ENCODE measurements at places on chromosomes 5 and 9. TPM values are rescaled to one million over a fixed set of nuclear protein-coding genes. Genes with fewer than 3 reads are reported as not detected.

The CCDC171 gene
- 2.5 TPM for total RNA-seq

The KCNN2 gene
- not detected for total RNA-seq

- no peak for DNase-seq
Measured at GRCh38 chr5:92990771-92991170, 590.2 kb downstream of the NR2F1-AS1 start.

GRCh38 chr5:59360130-59360555, 533.4 kb downstream of the PDE4D start:
- DNase-seq: no peak

DNA sequence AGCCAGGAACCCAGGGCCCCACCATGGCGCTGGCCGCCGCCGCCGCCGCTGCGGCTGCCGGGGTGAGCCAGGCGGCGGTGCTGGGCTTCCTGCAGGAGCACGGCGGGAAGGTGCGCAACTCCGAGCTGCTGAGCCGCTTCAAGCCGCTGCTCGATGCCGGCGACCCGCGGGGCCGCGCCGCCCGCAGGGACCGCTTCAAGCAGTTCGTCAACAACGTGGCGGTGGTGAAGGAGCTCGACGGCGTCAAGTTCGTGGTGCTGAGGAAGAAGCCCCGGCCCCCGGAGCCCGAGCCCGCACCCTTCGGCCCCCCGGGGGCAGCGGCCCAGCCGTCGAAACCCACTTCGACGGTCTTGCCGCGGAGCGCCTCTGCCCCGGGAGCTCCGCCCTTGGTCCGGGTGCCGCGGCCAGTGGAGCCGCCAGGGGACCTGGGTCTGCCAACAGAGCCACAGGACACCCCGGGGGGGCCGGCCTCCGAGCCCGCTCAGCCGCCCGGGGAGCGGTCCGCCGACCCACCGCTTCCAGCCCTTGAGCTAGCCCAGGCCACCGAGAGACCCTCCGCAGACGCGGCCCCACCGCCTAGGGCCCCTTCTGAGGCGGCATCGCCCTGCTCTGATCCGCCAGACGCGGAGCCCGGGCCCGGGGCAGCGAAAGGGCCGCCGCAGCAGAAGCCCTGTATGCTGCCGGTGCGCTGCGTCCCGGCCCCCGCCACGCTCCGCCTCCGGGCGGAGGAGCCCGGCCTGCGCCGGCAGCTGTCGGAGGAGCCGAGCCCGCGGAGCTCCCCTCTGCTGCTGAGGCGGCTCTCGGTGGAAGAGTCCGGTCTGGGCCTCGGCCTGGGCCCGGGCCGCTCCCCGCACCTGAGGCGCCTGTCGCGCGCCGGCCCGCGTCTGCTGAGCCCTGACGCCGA, 749 bp downstream of the SOWAHA start:
- peak; percentile 45 for DNase-seq

The PRUNE2 gene
- 0.24 TPM for total RNA-seq

- DNase-seq: no peak
Measured at GRCh38 chr5:42745856-42746255, 10.8 kb upstream of the CCDC152 start.

DNA sequence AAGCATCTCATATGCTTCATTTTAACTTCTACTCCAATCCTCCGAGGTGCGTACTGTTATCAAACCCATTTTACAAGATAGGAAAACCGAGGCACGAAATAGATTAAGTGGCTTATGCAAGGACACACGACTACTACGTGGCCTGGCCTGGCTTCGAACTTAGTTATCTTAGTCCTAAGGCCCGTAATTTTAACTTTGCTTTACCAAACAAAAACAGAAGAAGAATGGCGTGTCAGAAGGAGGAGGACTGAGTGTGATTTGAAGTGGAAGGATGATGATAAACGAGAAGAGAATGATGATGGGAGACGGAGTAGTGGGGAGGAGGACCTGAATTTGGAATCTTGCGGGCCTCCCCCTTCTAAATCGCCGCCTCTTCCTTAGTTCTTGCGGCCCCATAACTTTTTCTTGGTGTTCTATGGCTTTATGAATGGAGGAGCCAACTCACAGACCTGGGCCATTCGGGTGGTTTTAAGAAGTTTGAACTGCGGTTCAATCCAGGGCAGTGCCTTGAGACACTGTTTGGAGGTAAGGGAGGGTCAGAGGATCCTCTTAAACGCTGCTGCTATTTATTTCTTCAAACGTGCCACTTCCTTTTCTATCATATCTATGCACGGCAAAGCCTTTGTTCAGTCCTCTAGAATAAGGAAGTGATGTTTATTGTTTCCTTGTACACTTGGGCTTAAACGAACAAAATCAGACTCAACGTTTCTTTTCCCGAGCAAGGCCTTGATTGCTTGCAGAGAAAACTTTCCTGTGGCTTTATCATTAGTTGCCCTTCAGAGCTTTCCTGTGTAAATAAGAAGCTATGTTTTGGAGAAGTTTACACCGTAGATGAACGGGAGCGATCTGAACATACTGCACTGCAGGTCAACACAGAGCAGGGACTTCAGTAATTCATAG, 795 bp downstream of the CNOT8 start:
- peak; percentile 23 for DNase-seq

DNA sequence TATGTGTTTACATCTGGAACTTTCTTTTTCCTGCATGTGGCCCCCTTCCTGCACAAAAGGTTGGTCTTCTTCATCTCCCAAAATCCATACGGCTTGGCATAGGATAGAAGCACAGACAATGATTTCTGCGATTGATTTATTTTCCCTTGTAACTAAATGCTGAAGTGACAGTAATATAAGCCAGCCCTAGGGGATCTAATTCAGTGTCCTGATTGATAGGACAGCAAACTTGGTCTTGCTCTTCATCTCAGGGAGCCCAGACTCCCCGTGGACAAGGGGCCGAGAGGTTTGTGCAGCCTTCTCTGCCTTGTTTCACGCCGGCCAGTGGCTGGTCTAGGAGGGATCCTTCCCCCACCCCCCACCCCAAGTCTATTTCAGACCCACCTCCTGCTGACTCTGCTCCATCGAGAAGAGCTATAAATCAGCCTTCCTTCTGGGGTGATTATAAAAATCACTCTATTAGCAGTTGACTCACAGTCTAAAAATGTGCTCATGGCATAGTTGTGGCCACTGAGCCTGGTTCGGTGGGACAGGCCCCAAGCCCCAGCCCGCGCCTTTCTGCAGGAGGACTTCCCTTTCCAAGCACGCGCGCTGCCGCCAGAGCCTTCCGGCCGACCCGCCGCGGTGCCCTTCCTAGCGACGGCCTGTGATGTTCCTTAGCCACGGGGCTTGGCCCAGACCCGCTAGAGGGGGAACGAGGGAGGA, 89.8 kb upstream of the COL5A1 start:
- no peak for DNase-seq

DNA sequence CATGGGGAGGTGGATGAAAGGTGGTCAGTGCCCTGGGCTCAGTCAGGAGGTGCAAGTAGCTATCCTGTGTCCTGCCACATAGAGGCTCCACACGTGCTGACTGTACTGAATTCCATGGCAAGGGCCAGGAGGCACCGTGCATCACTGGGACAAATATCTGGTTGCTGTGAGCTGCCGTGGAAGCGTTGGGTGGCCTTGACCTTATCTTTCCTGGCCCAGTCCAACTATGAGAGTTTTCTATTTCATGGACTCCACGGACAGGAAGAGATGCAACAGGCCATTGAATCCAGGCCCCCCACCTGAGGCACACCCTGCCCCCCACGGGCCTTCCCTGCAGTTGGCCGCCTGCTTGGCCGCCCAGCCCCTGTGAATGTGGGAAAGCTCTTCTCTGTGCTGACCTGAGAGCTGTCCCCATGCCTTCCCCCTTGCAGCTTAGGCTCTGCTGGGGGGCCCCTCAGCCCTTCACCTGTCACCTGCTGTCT, 1.7 kb downstream of the GRHPR start:
- DNase-seq: no peak

The PHF24 gene
- 0.12 TPM for total RNA-seq

The TAF1L gene
- not detected for total RNA-seq

The ZNF366 gene
- not detected for total RNA-seq

The CAPSL gene
- 1.0 TPM for total RNA-seq

GRCh38 chr9:116181853-116182610, 28.4 kb downstream of the PAPPA start:
- no peak for DNase-seq

- DNase-seq: no peak
Measured at GRCh38 chr5:53253421-53253871, 143.9 kb upstream of the MOCS2 start.

GRCh38 chr5:80357671-80358070, 37.9 kb downstream of the SPZ1 start:
- DNase-seq: no peak

The FOXD1 gene
- 0.46 TPM for total RNA-seq

DNA sequence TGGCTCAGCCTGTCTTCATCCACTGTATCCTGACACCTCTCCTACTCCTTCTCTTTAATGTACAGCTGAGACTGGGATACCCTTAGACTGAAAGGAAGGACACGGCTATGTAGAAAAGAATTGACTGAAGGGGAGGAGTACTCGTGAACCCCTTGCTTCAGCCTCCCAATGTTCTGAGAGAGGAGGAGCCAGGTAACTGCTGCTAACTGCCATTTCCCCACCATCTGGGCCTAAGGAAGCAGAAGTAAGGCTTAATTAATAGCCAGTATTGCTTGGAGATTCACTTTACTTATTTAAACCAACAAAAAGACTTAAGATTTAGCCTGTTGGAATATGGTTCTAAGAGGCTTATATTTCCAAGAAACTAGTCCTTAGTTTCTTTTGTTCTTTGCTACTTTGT, 18.8 kb upstream of the RGS3 start:
- DNase-seq: no peak

- no peak for DNase-seq
Measured at GRCh38 chr5:145775411-145775810, 59.7 kb downstream of the PRELID2 start.

The SPATA31A3 gene
- total RNA-seq: not detected

The TICAM2 gene
- 0.40 TPM for total RNA-seq

The TNFSF15 gene
- 0.12 TPM for total RNA-seq

The FCN1 gene
- total RNA-seq: not detected

GRCh38 chr9:34501372-34501771, 21.4 kb downstream of the ENHO start:
- DNase-seq: no peak

The GIN1 gene
- 10.7 TPM for total RNA-seq

DNA sequence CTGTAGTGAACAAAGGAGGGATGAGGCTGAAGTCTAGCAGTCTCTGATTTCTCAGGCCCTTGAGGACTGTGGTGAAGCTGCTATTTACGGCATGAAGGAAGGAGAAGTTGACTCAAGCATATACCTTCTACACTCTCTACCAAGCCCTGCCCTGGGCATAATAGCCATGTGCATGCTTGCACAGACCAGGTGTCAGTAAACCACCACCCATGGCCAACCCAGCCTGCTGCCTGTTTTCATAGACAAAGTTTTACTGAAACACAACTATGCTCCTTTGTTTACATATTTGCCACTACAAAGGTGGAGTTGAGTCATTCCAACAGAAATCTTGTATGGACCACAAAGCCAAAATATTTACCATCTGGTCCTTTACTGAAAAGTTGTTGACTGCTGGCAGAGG, 126.9 kb downstream of the PAPPA start:
- DNase-seq: no peak

The FCHO2 gene
- total RNA-seq: 1.3 TPM

GRCh38 chr9:38086496-38086895, 17.5 kb upstream of the SHB start:
- DNase-seq: no peak

DNA sequence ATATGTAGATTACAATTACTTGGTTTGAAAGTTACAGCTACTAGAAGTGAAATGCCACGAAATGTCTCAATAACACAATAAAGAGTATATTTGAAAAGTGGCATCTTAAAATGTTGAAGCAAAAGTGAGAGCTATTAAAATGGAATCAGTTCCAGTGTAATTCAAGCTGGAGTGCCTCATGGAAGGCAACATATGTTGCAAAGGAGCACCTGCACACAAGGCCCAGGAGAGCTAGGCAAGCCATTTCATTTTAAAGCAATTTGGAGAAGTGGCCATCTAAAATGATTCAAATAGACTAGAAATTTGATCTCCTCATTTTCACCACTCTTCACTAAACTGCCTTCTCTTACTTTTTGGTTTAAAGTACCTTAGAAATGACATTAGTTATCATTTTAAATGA, 167.8 kb downstream of the GABRB2 start:
- no peak for DNase-seq

DNA sequence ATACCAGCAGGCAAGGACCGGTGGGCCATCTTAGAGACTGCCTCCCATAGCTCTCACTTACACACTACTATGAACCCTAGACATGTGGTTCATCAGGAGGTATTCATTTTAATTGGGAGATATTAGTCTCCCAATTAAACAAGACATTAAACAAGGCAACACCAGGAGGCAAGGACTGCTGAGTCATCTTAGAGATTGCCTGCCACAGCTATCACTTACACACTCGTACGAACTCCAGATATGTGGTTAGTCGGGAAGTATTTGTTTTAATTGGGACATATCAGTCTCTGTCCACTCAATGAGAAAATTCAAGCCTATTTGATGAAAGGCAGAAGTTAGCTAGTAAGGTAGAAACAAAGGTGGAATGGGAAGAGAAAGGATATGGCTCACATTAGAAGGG, 343.9 kb downstream of the NFIB start:
- no peak for DNase-seq

- DNase-seq: no peak
Measured at GRCh38 chr5:99000876-99001275, 72.1 kb upstream of the CHD1 start.

GRCh38 chr9:116075191-116075590, 78.4 kb upstream of the PAPPA start:
- DNase-seq: no peak

Data from activated CD4-positive, alpha-beta memory T cell treated with anti-CD3 and anti-CD28 coated beads for 36 hours (primary cell).